Activated CD8-positive, alpha-beta T cell treated with anti-CD3 and anti-CD28 coated beads, Interleukin-2, amount 10 ng/mL, durations not matched to agents 7 days and 5 days (primary cell): ENCODE measurements at places on chromosomes 3 and 15. TPM values are rescaled to one million over a fixed set of nuclear protein-coding genes. Genes with fewer than 3 reads are reported as not detected.
A peak's percentile ranks its signal among the peaks of the same experiment; 100 is the strongest.

The CNTN6 gene
- total RNA-seq = not detected

- no peaks in the 10 kb centered on the region for H3K27me3 ChIP-seq
- no peak overlapping the region for H3K4me3 ChIP-seq
- H3K4me1 ChIP-seq = peaks cover 19% of the 10 kb centered on the region
- H3K36me3 ChIP-seq = no peaks in the 10 kb centered on the region
- peak; percentile 63 for DNase-seq
These were observed 29.0 kb upstream of the TIMP4 start for GRCh38 chr3:12187448-12188327.

DNA sequence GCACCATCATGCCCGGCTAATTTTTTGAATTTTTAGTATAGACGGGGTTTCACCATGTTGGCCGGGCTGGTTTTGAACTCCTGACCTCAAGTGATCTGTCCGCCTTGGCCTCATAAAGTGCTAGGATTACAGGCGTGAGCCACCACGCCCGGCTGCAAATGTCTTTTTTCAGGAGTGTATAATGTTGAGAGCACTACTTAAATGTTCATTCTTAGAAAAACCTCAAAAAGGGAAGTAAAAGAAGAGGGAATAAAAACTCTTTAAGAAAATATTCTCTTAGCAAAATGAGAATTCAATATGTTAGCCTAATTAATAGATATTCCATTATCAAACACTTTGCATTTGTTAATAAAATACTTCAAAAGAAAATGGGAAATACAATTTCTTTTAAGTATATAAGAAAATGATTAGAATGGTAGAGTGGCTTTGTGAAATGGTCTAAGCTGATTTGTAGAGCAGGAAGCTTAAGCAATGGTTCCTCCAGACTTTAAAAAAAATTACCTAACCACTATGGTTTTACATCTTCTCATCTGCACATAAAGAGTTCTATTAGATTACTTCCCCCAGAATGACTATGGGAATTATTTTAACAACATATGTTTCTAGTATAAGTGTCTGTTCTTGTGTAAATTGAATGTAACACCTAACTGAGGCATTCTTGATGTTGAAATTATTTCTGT, 226.7 kb upstream of the ALCAM start:
- DNase-seq = no peak
- no peak overlapping the region for H3K27ac ChIP-seq
- H3K4me1 ChIP-seq = no peaks in the 10 kb centered on the region
- H3K27me3 ChIP-seq = no peaks in the 10 kb centered on the region

GRCh38 chr15:77461486-77461885, 40.8 kb downstream of the HMG20A start:
- no peak overlapping the region for H3K4me3 ChIP-seq
- no peaks in the 10 kb centered on the region for H3K27me3 ChIP-seq
- no peak overlapping the region for H3K27ac ChIP-seq

GRCh38 chr15:56199038-56199437, 44.6 kb downstream of the RFX7 start:
- H3K4me1 ChIP-seq = peaks cover 3% of the 10 kb centered on the region
- H3K27me3 ChIP-seq = no peaks in the 10 kb centered on the region
- H3K36me3 ChIP-seq = peaks cover 12% of the 10 kb centered on the region
- no peak overlapping the region for H3K4me3 ChIP-seq
- H3K27ac ChIP-seq = no peak overlapping the region

DNA sequence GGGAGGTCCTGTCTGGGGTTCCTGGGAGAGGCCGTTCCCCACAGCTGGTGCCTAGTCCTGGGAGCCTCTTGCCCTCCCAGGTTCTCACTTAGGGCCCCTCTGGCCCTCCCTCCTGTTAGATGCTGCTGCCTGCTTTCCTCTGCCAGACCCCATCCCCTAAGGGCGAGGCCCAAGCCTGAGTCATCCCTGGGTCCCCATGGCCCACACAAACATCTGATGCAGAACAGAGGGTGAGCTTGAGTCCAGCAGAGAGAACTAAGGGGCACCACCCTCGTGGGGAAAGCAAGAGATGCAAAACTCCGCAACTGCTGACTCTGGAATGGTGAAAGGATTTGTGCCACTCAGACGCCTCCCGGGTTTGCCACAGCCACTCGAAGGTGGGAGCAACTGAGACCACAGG, 58.8 kb upstream of the TRPM1 start:
- peaks cover 1% of the 10 kb centered on the region for H3K4me1 ChIP-seq
- no peak overlapping the region for H3K27ac ChIP-seq
- DNase-seq = no peak
- no peaks in the 10 kb centered on the region for H3K36me3 ChIP-seq
- H3K4me3 ChIP-seq = no peak overlapping the region
